ENCODE measurements at places on chromosomes 11 and 22.

DNA sequence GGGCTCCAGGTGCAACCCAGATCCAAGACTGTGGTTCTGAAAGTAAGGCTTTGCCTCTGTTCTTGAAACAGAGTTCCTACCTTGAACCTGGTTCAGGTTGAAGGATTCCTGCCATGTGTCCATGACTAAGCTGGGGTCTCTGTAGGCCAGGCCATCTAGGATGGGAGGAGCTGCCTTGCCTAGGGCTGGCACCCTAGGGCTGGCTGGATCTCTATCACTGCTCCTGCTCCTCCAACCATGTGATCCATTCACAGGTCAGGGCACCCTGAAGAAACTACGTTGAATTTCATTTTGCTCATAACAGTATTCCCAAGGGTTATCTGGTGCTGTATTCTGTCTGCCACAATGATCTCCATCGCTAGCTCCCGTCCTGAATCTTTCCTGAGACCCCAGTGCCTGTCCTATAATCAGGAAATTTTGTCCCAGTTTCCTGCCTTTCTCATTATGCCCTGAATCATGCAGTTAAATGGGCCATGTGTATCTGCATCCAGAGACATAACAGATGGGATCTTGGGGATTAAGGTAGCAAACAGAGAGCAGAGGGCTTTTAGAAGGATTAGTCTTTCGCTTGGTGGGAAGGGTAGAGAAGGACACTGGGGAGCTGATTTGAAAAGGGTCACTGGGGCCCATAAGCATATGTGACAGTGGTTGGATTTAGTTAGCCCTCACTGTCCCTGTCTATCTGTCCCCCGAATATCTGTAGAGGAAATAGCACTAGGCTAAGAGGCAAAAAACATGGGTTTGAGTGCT lies 98.2 kb upstream of the MTMR2 start:
- no peak for DNase-seq

DNA sequence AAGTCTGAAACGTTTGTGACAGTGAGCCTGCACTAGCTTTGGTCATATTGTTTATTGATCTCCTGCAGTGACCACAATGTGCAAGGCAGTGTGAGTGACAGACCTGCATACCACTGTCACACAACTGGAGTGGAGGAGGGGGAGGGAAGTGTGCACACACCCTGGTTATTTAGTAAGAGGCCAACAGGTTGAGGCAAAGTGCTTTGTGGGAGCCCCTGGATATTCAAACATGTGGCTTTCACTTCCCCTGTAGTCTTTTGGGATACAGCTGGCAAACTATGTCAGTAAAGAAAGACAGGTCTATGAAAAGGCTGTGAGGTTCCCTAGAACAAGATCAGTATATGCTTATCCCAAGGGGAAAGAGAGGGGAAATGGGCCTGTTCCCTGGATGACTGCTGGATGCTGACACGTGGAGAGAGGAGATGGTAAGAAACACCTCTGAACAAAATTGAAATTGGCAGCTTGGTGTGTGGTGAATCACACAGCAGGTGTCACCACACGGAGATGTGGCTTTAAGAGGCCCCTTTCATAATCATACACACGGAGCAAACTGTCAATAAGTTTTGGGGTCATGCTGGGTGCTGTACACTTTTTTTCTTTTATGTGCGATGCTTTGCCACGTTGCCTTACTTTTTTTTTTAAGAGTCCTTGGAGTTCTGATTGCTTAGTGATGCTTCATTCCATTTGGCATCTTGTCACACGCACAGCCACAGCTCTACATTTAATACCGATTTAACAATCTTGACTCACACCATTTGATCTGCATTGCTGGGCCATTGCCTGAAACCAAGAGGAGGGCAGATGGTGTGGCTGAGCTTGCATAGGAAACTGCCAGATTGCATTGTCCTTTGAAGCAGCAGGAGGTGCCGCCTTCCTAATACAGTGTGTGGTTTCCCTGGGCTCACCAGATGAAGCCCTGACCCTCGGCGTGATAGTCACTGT lies 11.3 kb downstream of the OSBP2 start:
- no peak for DNase-seq

GRCh38 chr11:67463680-67464410 lies 5.2 kb downstream of the TMEM134 start:
- peak; percentile 45 for DNase-seq

- DNase-seq = no peak
Observed at GRCh38 chr11:93929407-93929806, 79.0 kb upstream of the VSTM5 start.

GRCh38 chr22:20606784-20607128 lies 99.3 kb downstream of the MED15 start:
- DNase-seq = no peak

GRCh38 chr22:20546541-20546950 lies 39.1 kb downstream of the MED15 start:
- DNase-seq = no peak

- no peak for DNase-seq
Observed at GRCh38 chr11:75524665-75525432, 892 bp downstream of the GDPD5 start.

GRCh38 chr22:39954584-39955055 lies 5.6 kb upstream of the TMA7B start:
- DNase-seq = no peak

DNA sequence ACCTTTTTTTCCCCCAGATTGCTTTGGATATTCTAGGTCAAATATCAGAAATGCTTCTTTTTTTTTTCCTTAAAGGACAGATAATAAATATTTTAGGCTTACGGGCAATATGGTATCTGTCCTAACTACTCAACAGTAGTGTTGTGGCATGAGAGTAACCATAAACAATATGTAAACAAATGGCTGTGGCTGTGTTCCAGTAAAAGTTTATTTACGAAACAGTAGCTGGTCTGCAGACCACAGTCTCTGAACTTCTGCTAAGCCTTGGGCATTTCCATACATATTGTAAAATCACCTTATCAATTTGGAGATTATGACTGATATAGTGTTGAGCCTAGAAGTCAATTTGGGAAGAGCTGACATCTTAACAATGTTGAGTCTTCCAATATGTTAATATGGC lies 139.0 kb upstream of the PITPNB start:
- DNase-seq = no peak

- DNase-seq = no peak
Observed at GRCh38 chr11:49995565-49995964, 13.2 kb upstream of the OR4C12 start.

DNA sequence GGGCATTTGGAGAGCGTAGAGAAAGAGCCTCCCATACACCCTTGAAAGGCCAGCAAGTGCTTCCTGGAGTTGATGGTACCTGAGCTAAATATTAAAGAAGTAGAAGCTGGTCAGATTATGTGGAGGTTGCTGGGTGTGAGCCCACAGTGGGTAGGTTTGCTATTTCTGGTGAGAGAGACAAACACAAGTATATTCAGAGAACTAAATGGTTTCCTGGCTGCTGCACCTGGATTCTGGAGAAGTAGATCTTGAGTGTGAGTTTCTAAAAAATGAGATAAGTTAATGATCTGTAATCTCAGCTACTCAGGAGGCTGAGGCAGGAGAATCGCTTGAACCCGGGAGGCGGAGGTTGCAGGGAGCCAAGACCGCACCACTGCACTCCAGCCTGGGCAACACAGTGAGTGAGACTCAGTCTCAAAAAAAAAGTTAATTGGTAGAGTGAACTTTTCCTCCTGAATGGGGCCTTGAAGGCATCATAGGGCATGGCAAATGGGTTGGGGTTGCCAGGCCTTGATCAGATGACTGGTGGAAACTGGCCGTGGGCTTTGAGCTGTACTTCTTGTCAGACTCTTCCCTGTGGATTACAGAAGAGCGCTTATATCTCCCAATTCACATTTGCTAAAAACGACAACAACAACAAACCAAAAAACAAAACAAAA lies 75.8 kb downstream of the ADAMTS15 start:
- no peak for DNase-seq

- no peak for DNase-seq
Observed at GRCh38 chr11:113529606-113530005, 54.4 kb upstream of the DRD2 start.

GRCh38 chr11:123443851-123444623 lies 14.0 kb downstream of the GRAMD1B start:
- DNase-seq = no peak

- no peak for DNase-seq
Observed at GRCh38 chr22:50545522-50546325, at the start of gene KLHDC7B. TSS of gene KLHDC7B (plus strand) at chr22:50545899. CDS start at chr22:50546244, 345 bp downstream.

DNA sequence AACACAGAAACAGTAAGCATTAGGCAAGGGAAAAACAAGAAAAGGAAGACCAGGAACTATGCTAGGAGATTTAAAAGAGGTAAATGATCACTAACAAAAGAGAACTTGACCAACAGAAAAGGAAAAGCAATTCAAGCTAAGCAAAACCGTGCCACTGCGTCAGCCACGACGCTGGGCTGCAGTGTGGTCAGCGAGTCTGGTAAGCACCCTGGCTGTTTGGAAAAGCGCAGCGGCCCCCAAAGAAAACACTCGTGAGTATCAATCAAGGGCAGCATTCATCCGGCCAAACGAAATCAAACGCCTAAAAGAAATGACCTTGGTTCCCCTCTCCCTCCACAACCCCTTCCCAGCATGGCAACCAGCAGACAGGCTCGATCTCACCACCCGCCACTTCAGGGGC lies 28.8 kb downstream of the PACSIN2 start:
- no peak for DNase-seq
